Heart left ventricle (tissue), 16 donors: ENCODE measurements at places on chromosomes 13 and 19. TPM values are rescaled to one million over a fixed set of nuclear protein-coding genes. Genes with fewer than 3 reads are reported as not detected.

The FGF21 gene
- not detected for total RNA-seq

The PSG4 gene
- total RNA-seq: not detected

The ZNF85 gene
- 5.7 TPM for total RNA-seq

The UQCRFS1 gene
- total RNA-seq: 116 TPM

The MUC16 gene
- not detected for total RNA-seq

The TLE2 gene
- total RNA-seq: 37.1 TPM

The ZNF470 gene
- 2.8 TPM for total RNA-seq

The VN1R4 gene
- total RNA-seq: not detected

The CALR gene
- total RNA-seq: 411 TPM

The ZNF575 gene
- total RNA-seq: 1.3 TPM

The LPAR2 gene
- 0.46 TPM for total RNA-seq

The PRTN3 gene
- total RNA-seq: not detected

The LPAR6 gene
- 47.9 TPM for total RNA-seq

DNA sequence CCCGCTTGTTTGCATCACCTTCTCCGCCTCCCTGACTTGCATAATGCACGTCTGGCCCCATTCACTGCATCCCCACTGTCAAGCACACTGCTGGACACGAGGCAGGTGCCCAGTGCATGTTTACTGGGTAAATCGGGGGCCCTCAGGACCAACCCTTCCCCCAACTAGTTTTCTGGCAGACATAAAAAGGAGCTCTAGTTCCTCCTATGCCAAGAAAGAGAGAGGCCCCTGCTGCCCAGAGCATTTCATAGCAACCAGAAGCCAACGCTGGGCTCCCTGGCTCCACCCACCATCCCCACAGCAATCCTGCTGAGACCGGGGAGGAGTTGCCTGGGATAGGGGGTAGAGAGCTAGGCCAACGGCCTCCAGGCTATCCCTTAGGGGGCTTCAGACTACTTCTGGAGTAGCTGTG is 23.2 kb downstream of the ANKRD27 start:
- DNase-seq: peak; percentile 36

DNA sequence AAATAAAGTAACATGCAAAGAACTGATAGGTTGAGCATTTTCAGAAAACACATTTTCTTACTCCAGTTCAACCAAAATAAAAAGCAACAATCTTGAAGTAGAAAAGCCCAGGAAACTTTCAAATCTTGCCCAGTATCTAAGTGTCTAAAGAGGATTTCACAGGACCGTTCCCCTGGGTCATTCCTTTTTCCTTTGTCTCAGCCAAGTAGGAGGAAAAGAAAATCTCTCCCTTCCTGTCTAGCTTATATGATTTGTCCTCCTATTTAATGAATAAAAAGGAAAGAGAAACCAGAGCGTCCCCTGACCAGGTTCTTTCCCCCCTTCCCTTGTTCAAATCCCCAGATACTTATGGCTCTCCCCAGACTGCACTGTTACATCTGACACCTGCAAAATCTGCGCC is 248.0 kb downstream of the KCTD12 start:
- peak; percentile 12 for DNase-seq

GRCh38 chr19:48394331-48395169 is 1.1 kb downstream of the GRIN2D start:
- DNase-seq: no peak

DNA sequence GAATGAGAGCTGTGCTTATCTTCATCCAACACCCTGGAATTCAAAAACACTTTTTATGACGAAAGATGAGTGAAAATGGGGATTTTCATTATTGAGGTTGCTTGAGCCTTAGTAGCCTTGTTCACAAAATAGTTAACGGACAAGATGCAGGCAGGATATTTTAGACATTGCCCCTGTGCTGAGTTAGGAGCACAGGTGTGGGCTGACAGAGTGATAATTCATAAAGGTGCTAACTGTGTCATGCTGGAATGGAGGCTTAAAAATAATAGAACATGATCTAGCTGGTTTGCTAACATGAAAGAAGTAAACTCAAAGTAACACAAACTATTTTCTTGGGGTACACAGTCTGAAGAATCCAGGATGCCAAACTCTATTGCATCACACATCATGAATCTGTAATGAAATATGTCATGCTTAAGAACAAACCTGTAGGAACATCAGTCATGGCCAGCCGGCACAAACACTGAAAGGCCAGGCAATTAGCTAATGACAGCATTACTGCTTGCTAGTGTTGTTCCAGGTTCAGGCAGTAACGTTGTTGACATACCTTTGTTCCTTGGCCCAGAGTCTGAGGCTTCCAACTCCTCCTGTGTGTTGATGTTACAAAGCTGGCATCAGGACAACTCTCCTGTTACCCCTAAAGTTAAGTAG is 55.3 kb downstream of the FRY start:
- no peak for DNase-seq

DNA sequence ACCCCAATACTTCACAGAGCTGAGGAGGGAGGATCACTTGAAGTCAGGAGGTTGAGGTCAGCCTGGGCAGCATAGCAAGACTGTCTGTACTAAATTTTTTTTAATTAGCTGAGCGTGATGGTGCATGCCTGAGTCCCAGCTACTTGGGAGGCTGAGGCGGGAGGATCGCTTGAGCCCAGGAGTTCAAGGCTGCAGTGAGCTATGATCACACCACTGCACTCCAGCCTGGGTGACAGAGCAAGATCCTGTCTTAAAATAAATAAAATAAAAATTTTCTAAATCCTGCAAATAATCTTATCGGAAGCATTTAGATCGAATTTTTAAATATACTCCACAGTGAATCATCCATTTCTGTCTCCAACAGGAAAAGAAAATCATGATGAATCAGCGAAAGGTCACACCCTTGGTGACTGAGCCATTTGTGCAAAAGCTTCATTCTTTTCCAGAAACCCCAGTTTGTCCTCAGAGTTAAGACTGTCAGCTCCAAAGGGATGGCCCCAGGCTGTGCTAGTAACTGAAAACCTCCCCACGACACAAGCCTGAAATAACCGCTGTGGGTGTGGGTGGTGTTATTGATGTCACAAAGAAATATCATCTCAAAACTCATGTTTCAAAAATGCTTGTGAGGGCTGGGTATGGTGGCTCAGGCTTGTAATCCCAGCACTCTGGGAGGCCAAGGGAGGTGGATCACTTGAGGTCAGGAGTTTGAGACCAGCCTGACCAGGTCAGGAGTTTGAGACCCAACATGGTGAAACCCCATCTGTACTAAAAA is 167.6 kb downstream of the PTPRS start:
- DNase-seq: no peak

- DNase-seq: no peak
Observed at GRCh38 chr19:42370068-42370520, 20.0 kb downstream of the CNFN start.

- DNase-seq: no peak
Observed at GRCh38 chr19:50712833-50713232, 6.8 kb downstream of the SHANK1 start.

GRCh38 chr13:48890391-48890790 is 85.3 kb upstream of the FNDC3A start:
- no peak for DNase-seq

GRCh38 chr19:14366529-14366928 is 14.7 kb upstream of the ADGRE5 start:
- peak; percentile 67 for DNase-seq

DNA sequence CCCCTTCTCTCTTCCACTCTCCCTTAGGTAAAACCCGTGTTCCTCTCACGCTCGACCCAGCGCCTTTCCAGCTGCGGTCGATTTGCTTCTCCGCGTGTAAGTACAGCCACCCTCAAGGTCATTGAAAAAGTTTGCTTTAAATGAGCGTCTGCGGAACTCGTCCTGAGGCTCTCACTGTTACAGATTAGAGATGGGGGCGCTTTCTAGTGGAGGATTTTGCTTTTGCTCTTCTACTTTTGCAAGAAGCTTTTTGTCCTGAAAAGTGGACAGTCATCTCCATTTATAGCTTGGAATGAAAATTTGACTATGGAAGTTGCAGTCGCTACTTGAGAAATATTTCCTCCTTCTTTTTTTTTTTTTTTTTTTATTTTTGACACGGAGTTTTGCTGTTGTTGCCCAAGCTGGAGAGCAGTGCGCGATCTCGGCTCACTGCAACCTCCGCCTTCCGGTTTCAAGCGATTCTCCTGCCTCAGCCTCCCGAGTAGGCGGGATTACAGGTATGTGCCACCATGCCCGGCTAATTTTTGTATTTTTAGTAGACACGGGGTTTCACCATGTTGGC is 595 bp upstream of the RAB20 start:
- no peak for DNase-seq

- no peak for DNase-seq
Observed at GRCh38 chr19:28990522-28990921, 222.4 kb downstream of the UQCRFS1 start.

DNA sequence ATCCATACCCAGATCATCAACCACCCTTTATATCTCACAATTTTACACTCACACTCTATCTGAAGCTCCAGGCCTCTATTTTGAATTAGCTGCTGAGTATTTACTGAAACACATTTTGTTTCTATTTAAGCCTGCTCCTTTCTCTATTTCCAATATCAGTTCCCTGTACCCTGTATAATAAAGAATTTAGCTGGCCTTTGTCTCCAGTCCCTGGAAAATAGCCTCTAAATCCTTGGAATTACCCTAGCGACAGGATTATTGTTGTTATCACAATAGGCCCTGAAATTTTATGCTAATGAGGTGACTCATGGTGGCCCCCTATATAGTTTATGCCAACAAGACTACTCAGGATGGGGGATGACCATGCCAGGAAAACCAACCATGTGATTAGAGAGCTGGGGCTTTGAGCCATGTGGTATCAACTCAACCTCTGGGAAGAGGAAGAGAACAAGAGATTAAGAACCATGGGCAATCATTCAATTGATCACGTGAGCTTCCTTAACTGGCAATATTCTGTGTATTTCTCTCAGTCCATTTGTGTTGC is 72.7 kb downstream of the KATNAL1 start:
- no peak for DNase-seq

DNA sequence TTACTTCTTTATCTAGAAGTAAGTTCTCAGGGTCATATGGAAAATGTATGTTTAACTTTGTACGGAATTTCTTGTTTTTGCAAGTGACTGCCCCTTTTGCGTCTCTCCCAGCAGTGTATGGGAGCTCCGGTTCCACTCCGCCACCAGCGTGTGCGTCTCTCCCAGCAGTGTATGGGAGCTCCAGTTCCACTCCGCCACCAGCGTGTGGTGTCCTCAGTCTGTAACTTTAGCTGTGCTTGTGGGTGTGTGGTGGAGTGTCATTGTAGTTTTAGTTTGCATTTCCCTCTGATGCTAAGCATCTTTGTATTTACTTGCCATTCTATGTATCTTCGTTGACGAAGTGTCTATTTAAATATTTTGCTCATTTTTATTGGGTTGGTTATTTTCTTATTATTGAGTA is 2.4 kb downstream of the CUL4A start:
- DNase-seq: no peak

- DNase-seq: no peak
Observed at GRCh38 chr13:41274881-41275280, 11.5 kb upstream of the MTRF1 start.

DNA sequence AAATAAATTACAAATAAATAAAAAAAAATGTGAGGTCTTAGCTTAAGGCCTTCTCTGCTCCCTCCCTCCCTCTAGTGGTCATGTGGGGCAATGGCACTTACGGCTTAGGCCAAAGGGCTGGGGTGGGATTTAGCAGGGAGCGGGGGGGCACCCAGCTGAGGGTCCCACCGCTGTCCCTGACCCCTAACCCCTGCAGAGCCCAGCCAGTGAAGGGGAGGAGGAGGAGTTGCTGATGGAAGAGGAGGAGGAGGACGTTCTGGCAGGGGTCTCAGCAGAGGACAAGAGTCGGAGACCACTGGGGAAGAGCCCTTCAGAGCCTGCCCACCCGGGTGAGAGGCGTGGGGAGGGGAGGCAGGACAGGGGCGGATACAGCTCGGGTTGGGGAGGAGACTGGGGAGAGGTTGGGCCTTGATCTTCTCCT is 9.3 kb downstream of the MPND start:
- no peak for DNase-seq

- DNase-seq: no peak
Observed at GRCh38 chr13:24131749-24132148, 28.8 kb upstream of the SPATA13 start.

DNA sequence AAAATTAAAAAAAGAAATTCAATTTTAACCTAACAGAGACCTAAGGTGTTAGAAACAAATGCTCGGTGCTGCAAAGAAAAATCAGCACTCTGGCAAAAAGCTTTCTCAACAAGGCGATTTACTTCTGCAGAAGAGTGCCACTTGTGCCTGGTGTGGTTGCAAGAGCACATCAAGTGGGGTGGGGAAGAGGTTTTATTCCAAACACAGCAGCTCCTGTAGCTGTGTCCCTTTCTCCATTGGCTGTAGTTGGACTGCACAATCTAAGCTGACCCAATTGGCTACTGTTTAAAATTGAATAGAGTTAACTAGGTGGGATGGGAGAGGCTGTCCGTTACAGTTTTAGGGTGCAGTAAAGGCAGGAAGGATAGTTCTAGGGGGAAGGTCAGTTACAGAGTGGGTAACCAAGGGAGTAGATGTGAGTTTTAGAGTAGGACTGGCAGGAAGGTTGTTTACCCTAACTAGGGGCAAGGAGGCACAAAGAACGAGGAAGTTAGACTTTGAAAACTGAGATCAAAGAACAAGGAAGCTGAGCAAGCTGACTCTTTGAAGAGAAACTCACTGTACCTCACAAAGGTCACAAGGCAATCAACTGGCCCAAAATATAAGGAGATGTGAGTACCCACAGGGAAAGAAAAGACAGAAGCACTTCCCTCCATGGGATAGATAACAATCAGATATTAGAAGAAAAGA is 145.7 kb downstream of the LIG4 start:
- no peak for DNase-seq

- DNase-seq: no peak
Observed at GRCh38 chr19:19507354-19507753, 8.0 kb downstream of the TSSK6 start.

DNA sequence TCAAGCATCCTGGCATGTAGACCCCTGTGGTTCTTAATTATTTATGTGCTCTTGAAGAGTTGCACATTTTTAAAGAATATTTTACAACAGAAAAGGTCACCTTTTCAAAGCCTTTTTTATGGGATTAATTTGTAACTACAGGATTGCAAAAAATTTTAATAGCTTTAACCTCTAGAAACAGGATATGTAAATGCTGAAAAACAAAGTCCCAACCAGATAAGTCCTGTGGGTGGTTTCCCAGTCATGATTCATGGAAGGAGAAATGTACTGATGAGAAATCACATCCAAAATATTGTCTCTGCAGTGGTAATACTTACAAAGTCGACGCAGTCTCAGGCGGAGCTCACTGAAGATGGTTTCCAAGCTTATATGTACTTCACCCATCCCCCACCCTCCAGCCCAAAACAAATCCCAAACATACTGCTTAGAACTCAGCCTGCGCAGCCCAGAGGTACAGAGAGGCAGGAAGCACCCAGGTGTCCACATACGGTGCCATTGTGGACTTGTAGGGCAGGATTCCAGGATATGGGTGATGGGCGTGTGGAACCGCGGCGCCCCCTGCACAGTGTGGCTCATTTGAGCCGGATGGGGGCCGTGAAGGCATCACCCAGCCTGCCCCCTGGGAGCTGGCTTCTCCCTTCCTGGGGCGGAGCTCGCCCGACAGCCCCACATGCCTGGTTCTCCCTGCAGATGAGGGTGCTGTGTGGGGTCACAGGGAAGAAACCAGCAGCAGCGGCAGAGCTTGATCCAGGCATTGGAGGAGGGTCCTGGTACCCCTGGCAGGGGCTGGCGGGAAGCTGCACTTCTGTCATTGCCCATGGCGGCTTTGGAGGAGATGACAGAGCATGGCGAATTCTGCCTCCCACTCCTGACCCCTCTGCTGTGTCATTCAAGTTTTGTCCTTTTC is 101.2 kb downstream of the ATP11A start:
- no peak for DNase-seq

- DNase-seq: no peak
Observed at GRCh38 chr13:111461445-111462149, 141.2 kb downstream of the TEX29 start.
